ENCODE measurements at places on chromosomes 1 and 21.
A peak's percentile ranks its signal among the peaks of the same experiment; 100 is the strongest.

DNA sequence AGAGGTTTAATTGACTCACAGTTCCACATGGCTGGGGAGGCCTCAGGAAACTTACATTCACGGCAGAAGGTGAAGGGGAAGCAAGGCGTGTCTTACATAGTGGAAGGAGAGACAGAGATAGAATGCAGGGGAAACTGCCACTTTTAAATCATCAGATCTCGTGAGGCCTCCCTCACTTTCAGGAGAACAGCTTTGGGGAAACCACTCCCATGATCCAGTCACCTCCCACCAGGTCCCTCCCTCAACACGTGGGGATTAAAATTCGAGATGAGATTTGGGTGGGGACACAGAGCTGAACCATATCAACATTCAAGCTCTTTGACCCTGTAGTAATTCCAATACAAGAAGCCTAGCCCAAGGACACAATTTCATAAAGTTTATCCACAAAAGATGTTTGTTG, 13.7 kb downstream of the PIGP start:
- no peak for DNase-seq

DNA sequence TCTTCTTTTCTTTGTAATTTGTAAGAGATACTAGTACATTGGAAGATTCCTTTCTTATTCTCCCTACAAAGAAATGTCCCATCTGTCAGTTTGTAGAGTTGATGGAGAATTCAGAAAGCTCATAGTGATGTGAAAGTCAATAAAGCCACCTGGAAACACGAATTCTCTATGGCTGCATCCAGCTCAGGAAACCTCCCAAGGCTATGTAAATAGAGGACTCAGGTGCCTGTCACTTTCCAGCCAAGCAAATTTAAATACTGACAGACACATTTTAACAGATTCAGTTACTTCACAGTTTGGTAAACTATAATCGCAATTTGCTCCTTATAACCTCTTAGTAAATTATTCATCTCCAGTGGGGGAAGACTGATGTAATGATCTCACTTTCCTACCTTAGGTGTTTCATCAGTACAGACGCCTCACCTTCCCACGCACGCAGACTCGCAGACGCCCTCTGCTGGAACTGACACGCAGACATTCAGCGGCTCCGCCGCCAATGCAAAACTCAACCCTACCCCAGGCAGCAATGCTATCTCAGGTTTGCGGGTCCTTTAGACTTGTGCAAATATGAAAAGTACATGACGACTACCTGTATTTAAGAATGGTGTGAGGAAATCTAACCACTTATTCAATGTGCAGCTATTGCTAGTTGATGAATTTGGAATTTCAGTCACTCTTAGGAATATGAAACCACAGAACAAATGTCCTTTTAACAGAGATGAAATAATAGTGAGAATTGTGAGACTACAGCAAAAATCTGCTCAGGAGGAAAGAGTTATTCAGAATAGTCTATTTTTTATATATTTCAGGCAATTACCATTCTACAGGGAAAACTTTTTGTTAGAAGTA, 60.6 kb downstream of the PTPRC start:
- no peak for DNase-seq

DNA sequence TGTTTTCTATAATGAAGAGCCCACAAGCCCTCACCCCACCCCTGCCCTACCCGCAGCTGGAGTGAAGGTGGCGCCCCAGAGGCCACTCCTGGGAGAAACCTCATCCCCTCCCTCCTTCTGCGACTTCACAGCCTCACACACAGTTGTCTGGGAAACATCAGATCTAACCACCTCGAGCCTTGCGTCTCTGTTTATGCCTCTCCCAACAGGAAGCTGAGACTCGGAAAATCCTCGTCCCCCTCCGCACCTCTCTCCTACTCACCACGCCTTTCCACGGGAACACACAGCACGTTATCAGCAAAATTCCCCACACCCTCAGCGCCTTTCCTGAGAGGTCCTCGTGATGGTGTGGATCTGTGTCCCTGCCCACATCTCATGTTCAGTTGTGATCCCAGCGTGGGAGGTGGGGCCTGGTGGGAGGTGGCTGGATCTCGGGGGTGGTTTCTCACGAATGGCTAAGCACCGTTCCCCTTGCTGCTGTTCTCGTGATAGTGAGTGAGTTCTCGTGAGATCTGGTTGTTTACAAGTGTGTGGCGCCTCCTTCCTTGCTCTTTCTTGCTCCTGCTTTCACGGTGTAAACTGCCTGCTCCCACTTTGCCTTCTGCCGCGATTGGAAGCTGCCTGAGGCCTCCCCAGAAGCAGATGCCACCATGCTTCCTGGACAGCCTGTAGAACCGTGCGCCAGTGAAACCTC, 190.6 kb downstream of the KIF26B start:
- no peak for DNase-seq

- DNase-seq, result no peak
Measured at GRCh38 chr1:40980453-40981121, 1.1 kb downstream of the CTPS1 start.

DNA sequence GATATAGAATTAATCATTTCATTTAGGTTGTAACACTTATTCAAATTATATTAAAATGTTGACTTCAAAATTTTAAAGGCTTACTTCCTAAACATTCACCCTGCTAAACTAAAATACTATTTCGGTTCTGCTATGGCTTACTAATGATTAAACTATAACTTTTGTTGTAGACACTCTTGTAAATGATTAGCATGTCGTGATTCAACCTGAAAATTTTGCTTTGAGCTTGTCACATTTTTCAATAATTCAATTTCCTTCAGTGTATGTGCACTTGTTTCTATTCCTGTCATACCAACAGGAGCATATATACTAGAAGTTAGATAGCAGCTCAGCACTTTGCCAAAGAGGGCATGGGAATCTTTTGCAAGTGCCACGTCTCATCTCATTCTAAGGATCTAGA, 1018.8 kb downstream of the AMY1C start:
- no peak for DNase-seq

GRCh38 chr1:45512641-45513054, 9.0 kb downstream of the PRDX1 start:
- peak; percentile 69 for DNase-seq

DNA sequence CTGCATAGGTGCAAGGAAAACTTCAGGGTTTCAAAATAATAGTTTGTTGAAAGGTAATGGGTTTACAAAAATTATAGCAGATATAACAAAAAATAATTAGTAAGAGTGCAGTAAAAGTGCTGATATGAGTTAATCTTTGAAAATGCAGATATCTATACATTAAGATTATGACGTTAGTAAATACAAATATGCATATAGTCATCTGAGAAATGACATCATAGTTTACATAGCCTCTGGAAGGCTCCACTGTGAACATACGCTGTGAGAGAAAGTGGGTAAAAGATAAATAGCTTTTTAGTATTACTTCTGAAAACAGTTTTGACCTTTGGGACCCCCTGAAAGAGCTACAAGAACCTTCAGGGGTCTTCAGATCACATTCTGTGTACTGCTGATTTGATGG, 356.2 kb upstream of the SNX7 start:
- no peak for DNase-seq

DNA sequence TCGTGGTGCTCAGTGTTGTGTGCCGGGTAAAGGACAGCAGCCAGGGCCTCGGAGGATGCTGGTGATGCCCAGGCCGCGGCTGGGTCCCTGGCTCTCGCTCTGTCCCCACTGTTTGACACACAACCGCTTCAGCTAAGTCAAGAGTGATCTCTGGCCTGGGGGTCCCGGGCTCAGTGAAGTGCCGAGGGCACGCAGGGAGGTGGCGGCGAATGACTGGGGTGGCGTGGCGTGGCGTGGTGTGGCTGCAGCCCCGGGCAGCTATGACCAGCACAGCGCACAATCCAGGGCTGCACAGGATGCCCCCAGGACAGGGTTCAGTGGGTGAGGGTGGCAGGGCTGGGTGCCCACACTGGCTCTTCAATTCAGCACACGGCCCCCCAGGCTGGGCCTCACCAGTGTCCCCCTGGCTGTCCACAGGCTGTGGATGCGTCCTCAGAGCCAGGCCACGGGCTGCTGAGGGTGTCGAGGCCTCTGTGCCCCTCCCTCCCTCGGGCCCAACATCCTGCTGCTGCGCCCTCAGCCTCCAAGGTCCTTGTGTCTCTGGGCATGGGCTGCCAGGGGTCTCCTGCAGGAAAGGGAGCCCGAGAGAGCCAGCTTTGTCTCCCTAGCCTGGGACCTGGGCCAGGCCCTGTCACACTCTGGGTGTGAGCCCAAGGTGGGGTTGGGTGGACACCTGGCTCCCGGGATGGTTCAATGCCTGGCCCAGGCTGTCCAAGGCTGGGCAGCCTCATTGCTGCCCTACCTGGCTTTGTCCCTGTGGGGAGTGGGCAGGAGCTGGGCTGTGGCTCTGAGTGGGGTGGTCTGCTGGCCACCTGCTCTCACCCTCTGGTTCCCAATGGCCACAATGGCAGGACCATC, 12.0 kb upstream of the SKI start:
- DNase-seq, result no peak

GRCh38 chr1:177351361-177352108, 180.8 kb downstream of the BRINP2 start:
- DNase-seq, result no peak

- DNase-seq, result no peak
Measured at GRCh38 chr1:33348194-33348593, 27.3 kb upstream of the A3GALT2 start.

GRCh38 chr1:25698252-25698651, 81.7 kb downstream of the MAN1C1 start:
- no peak for DNase-seq

GRCh38 chr1:22935433-22935832, 37.2 kb downstream of the LACTBL1 start:
- no peak for DNase-seq

DNA sequence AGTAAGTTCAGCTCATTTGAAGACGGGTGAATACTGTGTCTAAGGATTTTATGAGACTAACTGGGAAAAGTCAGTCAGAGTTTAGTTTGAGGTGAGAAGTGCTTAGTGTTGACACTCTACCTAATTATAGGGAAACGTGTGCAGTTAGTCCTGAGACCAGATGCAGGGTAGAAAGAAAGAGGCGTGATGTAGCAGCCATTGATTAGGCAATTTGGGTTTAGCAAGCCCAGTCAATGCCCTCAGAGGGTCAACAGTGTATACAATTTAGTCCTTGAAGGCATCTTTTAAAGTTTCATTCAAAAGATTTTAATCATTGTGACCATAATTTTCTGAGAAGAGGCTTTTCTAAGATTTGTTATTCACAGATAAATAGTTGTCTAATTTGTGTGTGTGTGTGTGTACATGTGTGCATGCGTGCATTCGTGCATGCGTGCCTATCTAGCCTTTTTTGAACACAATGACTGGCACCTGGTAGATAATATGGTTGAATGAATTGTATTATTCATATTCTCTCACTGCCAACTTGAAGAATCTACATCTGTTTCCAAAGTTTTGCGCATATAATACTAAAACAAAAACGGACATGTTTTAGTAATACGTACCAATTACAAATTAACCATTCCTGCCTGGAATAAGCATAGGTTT, 332.9 kb downstream of the SRGAP2C start:
- no peak for DNase-seq

- no peak for DNase-seq
Measured at GRCh38 chr1:228198977-228199590, 8.8 kb upstream of the OBSCN start.

DNA sequence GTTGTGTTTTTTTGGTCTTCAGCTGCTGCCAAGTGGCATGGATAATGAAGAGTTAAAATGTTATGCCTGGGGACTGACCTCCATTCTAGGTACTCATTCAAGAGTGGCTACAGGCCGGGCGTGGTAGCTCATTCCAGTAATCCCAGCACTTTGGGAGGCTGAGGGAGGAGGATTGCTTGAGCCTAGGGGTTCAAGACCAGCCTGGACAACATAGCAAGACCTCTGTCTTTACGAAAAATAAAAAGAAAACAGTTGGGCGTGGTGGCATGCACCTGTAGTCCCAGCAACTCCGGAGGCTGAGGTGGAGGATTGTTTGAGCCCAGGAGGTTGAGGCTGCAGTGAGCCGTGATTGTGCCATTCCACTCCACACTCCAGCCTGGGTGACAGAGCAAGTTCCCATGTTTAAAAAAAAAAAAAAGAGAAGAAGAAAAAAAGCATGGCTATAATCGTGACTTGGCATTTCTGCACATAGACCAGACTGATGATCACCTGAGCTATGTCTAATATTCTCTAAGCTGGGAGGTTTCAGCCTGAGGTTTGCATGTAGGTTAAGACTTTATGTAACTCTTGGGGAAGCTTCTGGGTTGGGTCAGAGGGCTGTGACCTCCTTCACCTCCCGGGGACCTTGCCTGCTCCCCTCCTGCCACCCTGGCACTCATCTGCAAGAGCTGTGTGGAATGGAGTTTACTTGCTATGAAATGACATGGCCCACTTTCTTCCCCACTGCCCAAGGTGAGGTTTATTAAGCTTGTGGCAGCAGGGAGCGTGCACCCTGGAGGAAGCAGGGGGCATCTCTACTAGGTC, 51.3 kb downstream of the DHRS3 start:
- DNase-seq, result no peak

DNA sequence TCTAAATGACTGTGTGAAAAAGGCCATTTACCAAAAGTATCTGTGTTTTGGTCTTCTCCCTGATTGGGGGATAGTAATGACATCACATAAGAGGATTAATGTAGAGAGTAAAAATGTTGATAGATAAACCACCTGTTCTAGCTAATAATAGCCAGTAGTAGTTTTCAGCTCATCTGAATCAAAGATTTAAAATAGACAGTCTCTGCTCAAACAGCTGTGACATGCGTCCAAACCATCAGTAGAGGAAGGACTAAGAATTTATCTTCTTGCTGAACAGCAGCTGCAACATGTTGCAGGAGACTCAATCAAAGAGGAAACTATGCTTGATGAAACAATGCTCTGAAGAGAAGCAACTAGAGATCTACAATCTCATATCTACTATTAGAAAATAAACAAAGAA, 21.4 kb downstream of the TMPRSS15 start:
- no peak for DNase-seq

GRCh38 chr1:60470246-60470645, 396.7 kb upstream of the C1orf87 start:
- no peak for DNase-seq

- DNase-seq, result no peak
Measured at GRCh38 chr1:116306102-116306501, 66.9 kb upstream of the ATP1A1 start.

DNA sequence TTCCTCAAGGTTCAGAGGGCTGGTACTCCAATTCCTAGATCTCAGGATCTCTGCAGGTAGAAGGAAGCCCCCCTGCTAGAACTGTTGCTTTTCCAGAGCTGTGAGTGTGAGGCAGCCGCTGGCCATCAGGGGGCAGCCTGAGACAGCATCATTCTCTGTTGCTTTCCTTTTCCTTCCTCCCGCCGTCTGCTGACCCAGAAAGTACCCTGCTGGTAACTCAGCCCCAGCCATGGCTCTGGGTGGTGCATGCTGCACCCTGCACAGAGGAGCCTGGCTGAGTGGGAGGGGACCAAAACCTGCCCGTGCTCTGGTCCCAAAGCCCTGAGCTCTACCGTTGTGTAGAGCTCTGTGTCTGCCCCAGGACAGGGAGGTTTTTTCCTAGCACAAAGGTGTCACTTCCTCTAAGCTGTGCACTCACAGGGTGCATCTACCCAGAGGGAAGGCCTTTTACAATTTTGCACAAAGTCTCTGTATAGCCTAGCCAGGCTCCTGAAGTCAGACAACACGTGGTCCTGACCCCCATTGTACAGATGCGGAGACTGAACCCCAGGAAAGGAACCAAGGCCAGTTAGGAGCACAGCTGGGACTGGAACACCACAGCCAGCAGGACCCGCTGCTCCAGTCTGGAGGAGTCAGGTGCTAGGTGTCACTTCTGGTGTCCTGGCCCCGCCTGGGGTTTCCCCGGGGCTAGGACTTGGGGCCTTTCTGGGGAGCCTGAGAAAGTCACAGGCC, 5.6 kb upstream of the FAM131C start:
- DNase-seq, result no peak

Measured in retinal pigment epithelial cell (primary cell).